ENCODE measurements at places on chromosomes 3 and 15. TPM values are rescaled to one million over a fixed set of nuclear protein-coding genes. Genes with fewer than 3 reads are reported as not detected.

Gene CMTM8
- total RNA-seq = 3.1 TPM

Gene MRPL47
- 70.3 TPM for total RNA-seq

Gene OR5K2
- not detected for total RNA-seq

Gene CCR9
- not detected for total RNA-seq

Gene ATXN7
- total RNA-seq = 5.8 TPM

- no peak for DNase-seq
These were observed 72.7 kb downstream of the DNAJB8 start for GRCh38 chr3:128394033-128394432.

DNA sequence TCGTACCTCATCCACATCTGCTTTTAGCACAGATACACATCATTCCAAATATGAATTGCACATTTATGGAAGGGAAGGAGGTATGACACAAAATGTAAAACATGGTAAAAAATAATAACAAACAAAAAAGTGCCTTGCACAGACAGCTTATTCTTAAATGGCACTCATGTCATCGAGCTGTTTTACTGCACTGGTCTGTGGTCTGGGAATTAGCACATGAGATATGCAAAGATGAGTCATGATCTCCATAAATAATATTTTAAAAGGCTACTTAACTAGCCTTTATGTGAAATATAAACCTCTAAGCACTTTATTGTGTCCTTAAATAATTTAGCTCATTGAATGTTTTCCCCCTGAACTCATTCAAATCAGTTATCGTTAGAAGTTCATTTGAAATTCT lies 142.2 kb upstream of the ZNF385D start:
- no peak for DNase-seq

- DNase-seq = no peak
These were observed 42.8 kb upstream of the TMEM115 start for GRCh38 chr3:50401978-50402595.

- no peak for DNase-seq
These were observed 265.2 kb upstream of the TLE3 start for GRCh38 chr15:70362886-70363285.

DNA sequence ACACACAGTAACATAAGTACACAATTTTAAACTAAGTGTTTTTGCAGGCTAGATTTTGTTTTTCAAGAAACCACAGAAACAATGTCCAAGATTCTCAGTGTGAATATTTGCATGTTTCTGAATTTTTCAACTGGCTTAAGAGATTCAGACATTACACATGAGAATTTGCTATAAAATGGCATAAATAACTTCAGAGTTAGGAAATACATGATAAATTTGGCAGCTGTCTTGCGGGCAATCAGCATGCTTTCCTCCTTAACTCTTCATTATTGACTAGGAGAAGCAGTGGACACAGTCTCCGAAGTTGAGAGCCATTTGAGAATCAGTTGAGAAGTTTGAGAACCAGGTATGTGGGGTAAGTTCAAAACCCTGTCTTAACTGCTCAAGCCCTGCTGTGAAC lies 625.6 kb upstream of the SGO1 start:
- DNase-seq = no peak

DNA sequence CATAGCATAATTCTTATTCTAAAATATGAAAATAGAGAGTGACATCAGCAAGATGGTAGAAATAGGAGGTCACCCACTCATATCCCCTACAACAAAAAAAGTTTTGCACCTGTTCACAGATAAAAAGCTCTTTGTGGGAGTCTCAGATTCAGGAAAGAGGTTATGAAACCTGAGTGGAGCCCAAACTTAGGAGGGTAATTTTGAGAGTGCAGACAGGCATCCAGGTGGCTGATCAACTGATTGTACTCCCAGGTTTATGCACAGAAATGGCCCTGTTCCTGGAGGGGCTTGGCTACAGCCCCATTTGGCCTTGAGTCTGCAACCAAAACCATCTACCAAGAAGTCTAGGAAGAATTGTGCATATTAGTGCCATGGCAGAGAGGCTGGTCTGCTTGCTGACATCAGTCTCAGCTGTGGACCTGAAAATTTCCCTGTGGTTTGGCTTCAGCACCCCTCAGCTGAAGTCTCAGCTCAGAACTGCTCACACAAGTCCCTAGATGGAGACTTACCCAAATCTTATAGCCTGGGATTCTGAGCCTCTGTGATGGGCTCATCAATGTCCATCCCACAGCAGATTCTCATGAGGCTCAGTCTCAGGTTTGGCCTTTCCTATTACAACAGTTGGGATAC lies 291.6 kb downstream of the IL20RB start:
- no peak for DNase-seq
